ENCODE measurements at places on chromosomes 13 and 19.

DNA sequence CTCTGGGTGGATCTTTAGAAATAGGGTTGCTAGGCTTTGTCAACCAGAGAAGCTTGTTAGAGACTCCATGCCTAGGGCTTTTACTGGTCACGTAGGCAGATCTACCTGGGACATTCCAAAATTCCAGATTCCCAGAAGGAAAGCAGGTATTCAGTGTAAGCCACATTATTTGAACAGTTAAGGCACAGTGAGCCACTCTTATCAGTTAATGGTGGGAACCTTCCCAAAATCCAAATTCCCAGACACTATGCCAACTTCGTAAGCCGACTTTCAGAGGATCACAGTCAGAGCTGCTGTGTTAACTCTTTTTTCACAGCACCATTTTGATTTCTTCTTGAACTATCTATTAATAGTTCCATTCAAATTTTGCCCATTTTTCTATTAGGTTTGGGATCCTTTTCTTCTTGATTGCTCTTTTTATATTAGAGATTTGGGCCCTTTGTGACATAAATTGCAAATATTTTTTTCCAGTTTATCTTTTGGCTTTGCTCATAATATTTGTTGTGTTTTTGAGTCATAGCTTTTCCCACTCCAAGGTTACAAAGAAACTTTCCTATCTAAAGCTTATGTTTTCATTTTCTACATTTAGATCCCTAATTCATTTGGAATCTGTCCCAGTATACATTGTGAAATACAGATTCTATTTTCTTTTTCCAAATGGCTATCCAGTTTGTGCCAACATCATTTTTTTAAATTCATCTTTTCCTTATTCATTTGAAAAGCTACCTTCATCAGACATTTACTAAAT lies 77.3 kb downstream of the DHRS12 start:
- DNase-seq, result no peak

GRCh38 chr13:44104197-44104490 lies 224.4 kb downstream of the LACC1 start:
- no peak for DNase-seq

- DNase-seq, result no peak
Measured at GRCh38 chr13:93326234-93326811, 99.7 kb downstream of the GPC6 start.

DNA sequence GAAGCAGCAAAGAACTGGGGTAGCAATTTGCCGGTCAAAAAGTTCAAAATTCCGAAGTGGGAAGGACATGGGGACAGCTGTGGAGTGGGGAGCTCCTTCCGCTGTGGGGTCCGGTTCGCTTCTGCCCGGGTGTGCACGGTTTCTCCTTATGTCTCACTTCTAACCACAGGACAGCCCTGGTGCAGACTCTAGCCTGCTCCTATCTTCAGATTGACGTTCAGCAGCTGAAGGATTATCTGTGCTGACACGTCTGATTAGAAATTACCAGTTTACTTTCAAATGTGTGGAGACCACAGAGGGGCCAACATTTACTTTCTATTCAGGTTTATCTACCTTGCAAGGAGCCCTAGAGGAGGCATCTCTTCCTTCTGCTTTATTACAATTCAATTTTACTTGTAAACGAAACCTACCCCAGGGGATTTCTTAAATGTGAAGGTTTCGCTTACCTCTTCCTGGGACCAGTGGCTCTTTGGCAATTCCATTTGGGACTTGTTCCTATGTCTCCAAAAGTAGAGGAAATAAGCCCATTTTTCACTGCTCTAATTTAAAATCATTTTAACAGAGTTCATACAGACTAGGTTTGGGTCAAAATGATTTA lies 27.3 kb downstream of the LHFPL6 start:
- DNase-seq, result no peak

GRCh38 chr13:76645632-76646031 lies 240.6 kb downstream of the KCTD12 start:
- DNase-seq, result no peak

- no peak for DNase-seq
Measured at GRCh38 chr19:10191347-10191746, 3.4 kb downstream of the DNMT1 start.

DNA sequence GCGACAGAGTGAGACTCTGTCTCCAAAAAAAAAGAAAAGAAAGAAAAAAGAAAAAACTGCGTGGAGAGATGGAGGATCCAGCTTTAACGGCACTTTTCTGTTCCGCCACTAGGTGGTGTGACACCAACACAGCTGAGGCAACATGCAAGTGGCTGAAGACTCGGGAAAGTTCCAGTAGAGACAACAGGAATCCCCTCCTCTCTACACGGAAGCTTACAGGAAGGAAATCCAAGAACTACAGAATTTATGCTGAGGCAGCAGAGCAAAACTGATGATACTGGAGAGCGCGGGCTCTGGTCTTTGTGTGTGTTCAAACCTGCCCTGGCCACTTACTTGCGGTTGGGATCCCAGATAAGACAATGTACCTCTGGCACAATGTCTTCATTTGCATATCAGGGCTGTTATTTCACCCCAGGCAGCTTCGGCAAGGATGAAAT lies 9.9 kb downstream of the RANBP3 start:
- peak; percentile 26 for DNase-seq

- no peak for DNase-seq
Measured at GRCh38 chr13:109738298-109738746, 48.1 kb downstream of the IRS2 start.

- no peak for DNase-seq
Measured at GRCh38 chr13:48506092-48506701, 26.7 kb downstream of the RCBTB2 start.

DNA sequence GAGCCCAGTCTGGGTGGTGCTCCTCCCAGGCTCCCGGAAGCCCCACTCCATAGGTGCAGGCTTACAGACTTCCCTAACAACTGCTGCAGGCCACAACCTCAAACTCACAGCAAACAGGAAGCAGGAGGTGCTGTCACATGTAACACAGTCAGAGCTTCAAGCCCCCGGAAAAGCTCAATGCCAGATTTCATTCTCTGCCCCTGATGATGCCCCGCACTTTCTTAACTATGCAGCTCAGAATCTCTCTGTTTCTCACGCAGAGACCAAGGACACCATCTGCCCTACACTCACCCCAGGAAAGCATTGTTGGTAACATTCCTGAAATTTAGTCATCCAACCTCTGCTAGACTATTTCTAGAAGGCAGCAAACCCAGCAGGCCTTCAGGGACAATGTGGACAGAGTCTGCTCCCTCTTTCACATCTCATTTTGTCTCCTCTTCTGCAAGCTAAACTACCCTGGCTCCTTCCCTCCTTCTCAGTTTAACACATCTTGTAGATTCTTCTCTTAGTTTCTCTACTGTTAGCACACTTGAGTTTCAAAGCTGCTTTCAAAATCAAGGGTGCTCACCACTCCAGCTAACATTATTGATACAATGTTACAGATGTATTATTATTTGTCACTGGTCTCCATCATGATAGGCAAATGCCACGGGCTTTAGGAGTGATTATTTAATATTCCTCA lies 162.5 kb downstream of the KCTD12 start:
- DNase-seq, result no peak

DNA sequence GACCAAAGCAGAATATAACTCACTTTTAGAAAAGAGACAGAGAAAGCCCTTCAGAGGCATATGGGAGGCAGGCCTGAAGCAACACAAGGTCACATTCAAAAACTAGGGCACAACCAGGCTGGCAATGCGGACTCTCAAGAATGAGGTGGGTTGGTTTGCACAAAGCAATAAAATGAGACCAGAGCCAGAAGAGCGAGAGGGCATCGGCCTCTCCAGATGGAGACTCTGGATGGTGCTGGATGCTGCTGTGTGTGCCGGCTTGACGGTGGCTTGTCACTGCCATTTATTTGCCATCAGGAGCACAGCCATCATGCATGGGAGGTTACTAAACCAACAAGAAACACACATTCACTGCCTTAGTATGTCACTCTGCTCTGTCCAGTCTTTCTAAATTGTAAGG lies 649.4 kb downstream of the DIAPH3 start:
- no peak for DNase-seq

DNA sequence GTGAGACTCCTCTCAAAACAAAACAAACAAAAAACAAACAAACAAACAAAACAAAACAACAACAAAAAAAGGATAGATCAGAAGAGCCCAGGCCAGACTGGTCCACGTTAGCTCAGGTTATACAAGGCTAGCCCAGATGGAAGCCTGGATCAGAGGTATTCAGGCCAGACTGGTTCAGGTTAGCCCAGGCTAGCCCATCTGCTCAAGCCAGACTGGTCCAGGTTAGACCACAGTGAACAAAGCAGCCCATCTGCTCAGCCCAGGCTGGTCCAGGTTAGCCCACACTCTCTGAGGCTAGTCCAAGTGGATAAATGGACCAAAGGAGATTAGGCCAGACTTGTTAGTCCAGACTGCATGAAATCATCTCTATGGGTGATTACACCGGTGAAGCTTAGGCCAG lies 41.2 kb downstream of the CCL25 start:
- DNase-seq, result no peak

DNA sequence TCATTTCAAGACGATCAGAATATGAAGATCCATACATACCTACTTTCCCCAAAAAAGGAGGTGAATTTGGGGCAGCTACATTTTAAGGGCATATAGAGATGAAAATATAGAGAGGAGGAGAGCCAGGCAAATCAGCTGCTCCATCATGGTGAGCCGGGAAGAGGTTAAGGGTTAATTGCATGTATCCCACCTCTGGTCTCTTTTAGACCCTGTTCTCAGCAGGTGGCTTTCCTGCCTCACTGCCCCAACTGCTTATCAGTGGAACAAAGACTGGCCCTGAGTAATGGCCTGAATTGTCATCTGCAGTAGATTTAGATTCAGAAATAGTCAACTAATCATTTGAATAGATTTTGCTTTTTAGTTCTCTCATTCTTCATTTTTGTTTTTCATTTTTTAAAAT lies 206.6 kb downstream of the SPRY2 start:
- no peak for DNase-seq

GRCh38 chr19:56350416-56351045 lies 35.9 kb upstream of the ZSCAN5A start:
- no peak for DNase-seq

- DNase-seq, result no peak
Measured at GRCh38 chr13:45401314-45401713, 16.9 kb downstream of the SLC25A30 start.

DNA sequence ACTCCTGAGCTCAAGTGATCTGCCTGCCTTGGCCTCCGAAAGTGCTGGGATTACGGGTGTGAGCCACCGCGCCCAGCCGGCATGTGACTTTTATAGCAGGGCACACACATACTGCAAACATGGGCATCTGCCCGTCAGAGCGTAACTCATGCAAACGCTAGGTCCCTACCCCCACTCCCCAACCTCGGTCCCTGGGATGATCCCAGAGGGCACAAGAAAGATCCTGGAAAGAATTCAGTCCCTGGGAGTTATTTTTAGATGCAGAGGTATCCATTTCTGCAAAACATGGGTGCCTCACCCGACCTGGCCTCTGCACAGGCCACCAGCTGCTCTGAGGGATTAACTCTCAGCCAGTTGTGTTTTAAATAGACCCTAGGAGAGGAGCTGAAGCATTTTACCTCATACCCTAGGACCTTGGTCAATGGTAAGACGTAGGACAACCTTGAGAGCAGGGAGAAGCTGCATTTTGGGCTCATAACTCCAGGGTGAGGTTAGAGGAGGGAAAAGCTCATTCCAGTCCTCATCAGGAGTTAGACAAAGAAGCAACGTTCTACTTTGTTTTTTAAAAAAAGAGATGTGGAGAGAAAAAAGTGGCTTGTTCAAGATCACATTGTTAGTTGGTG lies 10.8 kb downstream of the TMEM38A start:
- no peak for DNase-seq

- DNase-seq, result no peak
Measured at GRCh38 chr19:45883881-45884681, 1.9 kb downstream of the IRF2BP1 start.

DNA sequence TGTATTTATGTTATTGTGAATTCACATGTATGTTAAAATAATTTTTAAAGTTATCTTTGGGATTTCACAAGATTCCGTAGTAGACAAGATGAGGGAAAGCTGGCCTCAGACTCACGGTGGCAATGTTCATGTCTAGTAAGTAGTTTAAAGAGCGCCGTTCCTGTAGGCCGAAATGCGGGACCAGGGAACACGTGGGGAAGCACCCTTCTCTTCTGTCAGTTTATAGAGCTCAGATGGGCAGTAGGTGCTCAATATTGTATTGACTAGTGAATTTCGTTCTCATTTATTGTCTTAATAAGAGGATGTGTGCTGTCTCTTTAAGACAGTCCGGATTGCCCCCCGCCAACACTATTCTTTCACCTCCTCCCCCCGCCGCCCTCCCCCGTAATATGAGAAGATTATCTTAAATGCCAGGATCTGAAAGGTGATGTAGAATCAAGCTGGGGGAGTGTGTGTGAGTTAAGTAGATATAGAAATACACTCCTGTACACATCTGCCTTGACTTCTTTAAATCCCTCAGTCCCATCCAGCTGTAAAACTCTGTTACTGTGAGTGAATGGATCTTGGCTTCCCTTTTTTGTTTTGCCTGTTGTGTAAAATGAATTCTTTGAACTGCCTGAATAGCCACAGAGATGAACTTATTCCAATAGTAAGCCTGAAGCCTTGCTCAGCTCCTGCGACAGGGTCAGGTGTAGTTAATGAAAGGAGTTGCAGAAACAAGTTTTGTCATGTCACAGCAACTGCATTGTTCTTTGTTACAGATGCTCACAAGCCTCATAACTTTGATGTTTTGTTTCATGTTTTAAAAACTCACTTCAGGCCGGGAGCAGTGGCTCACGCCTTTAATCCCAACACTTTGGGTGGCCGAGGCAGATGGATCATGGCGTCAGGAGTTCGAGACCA lies 1.3 kb downstream of the LAMP1 start:
- DNase-seq, result no peak

DNA sequence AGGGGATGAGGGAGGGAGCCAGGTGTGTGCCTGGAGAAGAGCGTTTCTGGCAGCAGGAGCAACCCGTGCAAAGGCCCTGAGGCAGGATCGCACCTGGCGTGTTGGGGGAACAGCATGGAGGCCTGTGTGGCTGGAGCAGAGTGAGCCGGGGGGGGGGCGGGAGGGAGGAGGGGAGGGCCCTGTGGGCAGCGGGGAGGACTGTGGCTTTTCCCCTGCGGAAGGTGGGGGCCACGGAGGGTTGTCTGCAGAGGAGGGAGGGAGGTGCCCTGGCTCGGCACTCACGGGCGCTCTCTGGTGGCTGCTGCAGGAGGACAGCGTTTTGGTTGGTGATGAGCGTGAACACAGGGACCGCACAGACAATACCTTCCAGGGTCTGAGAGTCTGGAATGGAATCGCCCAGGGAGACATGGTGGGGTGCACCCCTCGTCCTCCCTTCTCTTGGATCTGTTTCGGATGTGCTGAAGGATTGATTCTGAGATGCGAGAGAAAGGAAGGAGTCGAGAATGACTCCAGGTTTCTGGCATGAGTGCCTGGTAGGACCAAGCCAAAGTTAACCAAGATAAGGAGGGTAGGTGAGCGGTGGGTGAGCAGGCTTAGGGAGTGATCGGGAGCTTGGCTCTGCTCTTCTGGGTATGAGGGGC lies 6.5 kb downstream of the RAB11B start:
- peak; percentile 56 for DNase-seq

GRCh38 chr13:73055813-73056564 lies 2.8 kb upstream of the KLF5 start:
- no peak for DNase-seq
